ENCODE measurements at places on chromosomes 5 and 9.

- DNase-seq = no peak
Observed at GRCh38 chr5:133881576-133882388, 86.6 kb downstream of the C5orf15 start.

GRCh38 chr9:96027251-96028131, 152.0 kb downstream of the ERCC6L2 start:
- no peak for DNase-seq

DNA sequence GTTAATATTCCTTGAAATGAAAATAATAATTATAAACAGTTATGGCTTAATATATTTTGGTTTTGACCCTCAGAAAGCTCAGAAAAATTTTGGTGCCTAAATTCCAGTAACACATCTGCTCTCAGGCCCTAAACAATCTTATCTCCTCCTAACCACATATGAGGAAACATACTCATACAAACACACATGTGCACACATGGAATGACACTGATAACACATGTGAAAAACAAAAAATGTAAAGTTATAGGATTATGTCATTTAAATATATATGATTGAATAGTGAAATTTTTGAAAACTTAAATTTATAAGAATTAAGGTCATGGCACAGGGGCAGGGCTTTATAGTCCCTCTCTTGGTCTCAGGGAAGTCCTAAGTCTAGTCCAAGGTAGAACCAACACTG, 127.2 kb upstream of the TRPC7 start:
- no peak for DNase-seq

DNA sequence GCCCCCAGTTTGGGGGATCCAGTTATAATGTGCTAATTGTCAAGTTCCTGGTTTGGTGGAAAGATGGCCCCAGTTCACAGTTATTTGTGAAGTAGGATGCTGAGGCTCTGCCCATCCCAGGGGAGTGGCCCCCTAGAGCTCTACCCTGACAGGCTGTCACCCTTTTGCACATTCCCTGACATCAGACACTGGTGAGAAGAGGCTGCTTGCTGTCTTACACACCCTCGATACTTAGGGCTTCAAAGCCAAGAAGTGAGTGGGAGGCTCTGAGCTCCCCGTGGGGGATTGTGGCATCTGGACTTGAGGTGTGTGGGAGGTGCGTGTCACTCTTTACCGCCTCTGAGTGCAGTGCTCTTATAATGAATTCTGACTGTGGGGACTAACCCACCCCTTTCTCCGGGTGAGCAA, 168.5 kb downstream of the DOCK2 start:
- DNase-seq = no peak

DNA sequence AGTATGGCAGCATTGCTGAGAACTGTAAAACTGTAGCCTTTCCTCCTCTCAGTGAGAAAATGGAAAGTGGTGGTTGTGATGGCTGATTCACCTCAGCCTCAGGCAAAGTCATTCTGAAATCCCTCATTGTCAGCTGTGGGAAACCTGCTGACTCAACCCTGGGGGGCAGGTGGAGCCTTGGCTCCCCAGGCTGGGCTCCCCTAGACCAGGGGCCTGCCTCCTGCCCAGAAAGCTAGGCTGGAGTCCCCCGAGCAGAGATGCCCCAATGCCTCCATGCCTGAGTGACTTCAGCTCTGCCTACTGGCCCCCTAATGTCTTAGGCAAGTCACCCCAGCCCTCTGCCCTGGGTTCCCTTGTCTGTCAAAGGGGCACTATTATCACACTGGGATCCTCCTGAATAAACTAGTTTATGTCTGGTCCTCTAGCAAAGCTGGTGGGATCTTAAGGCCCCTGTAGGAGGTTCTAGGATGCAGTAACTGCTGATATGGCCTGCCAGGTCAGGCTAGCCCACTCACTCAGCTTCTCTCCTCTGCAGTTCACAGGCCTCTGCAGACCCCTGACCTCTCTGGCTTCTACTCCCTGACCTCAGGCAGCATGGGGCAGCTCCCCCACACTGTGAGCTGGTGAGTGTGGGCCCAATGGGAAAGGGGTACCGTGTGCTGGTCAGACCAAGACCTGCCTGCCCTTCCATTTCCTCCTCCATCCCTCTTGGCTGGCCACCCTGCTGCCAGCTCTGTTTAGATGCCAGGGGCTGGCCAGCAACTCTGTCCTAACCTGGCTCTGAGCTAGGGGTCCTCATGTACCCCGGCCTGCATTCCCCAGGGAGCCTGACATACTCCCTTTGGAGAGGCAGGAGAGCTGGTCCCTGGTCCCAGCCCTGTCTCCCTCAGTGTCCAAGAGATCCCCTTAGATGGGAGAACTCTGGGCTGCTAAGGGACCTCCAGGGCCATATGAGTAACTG, 24.2 kb downstream of the TCF7 start:
- no peak for DNase-seq

DNA sequence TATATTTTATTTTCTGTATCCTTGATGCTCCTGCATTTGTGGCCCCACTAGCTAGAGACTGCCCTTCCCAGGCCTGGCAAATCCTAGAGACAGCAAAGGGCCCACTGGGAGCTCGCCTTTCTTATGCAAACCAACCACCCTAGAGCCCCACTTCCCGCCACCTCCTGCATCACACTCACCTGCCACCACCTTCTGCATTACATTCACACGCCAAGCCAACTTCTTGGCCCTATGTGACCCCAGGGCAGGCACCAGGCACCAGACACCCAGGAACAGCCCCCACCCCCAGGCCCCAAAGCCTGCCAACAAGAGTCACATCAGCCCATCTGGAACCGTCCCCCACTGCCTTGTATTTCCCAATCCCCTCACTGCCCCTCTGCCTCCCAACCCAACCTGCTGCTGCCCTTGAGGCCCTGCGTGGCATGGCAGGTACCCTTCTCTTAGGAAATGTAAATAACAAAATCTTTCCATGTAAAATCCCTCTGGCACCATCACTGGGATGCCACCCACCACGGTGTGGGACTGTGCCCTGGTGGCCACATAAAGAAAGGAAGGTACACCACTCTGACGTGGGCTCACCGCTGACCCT, 22.0 kb downstream of the ROR2 start:
- DNase-seq = no peak

- no peak for DNase-seq
Observed at GRCh38 chr5:147225938-147226337, 8.9 kb upstream of the STK32A start.

DNA sequence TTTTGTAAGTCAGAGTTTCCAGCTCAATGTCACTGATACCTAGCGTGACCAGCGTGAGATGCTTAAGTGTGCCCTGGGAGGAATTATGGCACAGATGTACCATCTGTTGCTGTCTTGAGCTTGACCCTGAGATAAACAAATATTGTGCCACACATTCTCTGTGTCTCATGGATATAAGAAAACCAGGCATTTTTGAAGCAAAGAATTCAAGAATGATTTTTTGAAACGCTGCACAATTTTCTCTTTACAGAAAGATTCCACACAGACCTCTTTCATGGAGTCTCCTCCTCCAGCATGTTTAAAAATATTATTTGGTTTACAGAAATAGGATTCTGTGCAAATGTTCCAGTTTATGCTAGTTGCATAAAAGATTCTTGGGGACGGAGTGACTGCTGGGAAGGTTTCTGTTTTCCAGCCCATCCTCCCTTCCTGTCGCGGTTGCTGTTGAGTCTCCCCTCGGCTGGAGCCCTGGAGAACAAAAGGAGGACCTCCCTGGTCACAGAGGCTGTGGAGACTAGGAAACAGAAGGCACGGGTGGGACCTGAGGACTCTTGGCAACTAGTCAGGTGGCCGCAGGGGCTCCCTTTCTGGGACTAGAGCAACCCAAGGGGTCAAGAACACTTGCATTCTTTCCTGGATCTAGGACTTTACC, 120.8 kb downstream of the RASGRF2 start:
- DNase-seq = no peak

GRCh38 chr9:2603621-2604020, 18.0 kb upstream of the VLDLR start:
- no peak for DNase-seq

DNA sequence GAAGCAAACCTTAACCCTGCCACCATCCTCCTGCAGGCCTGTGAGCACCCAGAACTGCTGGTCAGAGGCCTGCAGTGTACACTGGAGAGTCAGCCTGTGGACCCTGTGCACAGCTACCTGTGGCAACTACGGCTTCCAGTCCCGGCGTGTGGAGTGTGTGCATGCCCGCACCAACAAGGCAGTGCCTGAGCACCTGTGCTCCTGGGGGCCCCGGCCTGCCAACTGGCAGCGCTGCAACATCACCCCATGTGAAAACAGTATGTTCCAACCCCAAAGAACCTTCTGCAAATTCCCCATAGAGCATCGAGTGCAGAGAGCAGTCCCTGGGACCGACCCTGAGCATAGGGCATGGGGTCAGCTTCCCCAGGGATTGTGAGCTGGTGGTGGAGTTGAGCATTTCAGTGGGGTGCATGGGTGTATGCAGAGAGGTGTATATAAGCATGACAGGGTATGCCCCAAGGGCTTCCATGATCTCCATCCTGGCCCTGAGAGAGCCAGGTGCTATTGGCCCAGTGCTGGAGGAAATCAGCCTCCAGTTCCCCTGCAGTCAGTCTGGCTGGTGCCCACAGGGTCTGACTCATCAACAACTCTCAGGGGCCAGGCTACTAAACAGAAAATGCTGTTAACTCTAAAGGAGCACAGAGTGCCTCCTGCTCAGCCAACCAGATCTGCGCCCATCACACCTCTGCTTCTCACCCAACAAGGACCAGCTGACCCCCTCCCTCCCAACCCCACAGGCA, 126.2 kb downstream of the SAXO1 start:
- no peak for DNase-seq

DNA sequence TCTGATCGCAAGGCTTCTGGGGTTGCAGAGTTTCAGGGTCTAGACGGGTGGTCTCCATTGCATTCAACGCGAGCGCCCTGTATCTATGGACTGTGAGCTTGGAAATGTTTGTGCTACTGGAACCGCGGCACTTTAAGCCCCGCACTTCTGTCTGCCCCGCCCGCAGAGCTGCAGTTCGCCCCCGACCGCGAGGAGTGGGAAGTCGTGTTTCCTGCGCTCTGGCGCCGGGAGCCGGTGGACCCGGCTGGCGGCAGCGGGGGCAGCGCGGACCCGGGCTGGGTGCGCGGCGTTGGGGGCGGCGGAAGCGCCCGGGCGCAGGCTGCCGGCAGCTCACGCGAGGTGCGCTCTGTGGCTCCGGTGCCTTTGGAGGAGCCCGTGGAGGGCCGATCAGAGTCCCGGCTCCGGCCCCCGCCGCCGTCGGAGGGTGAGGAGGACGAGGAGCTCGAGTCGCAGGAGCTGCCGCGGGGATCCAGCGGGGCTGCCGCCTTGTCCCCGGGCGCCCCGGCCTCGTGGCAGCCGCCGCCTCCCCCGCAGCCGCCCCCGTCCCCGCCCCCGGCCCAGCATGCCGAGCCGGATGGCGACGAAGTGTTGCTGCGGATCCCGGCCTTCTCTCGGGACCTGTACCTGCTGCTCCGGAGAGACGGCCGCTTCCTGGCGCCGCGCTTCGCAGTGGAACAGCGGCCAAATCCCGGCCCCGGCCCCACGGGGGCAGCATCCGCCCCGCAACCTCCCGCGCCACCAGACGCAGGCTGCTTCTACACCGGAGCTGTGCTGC, 1.0 kb downstream of the ADAMTS19 start:
- no peak for DNase-seq

DNA sequence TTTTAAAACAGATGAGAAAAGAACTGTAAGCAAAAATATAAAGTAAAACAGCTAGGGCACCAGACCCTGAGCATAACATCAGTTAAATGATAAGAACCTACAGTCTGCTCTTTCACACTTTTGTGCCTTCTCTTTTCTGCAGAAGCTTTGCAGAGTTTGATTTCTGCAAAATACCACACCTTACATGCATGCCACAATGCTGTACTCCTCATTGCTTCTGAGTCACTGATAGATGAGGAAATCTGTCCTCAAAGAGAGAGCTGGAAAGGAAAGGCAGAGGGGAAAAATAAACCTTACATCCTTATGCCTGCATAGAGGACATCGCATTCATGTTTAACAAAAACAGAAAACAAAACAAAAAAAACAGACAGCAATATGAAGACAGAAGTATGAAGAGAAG, 142.9 kb downstream of the ATPSCKMT start:
- no peak for DNase-seq

DNA sequence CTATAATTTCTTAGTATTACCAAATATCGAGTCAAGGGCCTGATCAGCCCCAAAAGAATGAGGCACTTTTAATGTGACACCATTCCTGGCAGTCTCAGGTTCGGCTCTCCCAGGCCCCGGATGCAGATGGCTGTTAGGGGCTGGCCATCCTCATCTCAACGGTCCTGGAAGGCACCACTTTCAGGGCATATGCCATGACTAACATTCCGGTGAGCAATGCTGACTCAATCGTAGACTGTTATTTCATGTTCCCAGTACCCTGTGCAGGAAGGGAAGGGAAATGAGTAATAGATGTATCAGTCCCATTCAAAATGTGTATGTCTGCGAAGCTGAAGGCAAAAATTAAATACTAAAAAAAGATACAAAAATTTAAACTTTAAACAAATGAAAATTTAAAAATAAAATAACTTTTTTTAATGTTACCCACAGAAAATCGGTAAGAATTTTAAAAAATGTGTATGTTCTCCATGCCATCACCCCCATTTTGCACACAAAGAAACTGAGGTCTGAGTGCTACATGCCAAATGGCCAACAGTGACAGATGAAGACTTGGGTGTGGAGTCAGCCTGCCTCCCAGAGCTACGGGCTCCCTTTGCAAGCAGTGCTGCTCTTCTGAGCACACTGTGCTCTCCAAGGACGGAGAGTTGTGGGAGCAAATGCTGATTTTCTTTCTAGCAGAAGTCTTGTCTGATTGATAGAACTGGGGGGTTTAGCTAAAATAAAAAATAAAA, 79.0 kb downstream of the GLDC start:
- no peak for DNase-seq

DNA sequence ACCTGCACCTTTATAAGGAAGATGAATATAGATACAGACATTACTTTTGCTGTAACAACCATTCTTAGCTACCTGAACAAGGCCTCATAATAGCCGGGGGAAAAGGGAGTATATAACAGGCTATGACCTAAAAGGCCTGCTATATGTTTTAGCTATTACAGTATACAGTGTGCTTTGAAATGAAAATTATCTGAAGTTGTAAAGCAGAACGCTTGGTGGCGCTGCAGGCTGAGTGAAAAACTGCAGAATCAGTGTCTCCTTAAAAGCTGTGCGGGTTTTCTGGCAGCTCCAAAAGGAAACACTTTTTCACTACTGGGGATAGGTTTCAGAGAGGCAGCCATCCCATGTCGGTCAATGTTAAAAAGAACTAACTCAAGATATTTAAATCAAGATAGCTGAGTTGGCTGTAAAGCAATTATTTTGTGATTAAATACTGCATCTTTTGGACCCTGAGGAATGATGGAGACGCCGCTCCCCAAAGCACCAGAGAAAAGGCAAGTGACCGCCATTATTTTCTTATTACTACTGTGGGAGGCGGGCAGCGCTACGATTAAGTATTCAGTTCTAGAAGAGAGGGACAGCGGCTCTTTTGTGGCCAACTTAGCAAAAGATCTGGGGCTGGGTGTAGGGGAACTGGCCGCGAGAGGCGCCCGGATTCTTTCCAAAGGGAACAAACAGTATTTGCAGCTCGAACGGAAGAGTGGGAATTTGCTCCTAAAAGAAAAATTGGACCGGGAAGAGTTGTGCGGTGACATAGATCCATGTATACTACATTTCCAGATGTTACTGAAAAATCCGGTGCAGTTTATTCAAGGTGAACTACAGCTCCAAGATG, 5.9 kb downstream of the PCDHB6 start:
- peak; percentile 43 for DNase-seq

GRCh38 chr5:10689391-10690081, 71.5 kb downstream of the DAP start:
- peak; percentile 52 for DNase-seq
